ENCODE measurements at places on chromosomes 3 and 15.

GRCh38 chr3:81195478-81195877, 566.0 kb downstream of the GBE1 start:
- DNase-seq = no peak

DNA sequence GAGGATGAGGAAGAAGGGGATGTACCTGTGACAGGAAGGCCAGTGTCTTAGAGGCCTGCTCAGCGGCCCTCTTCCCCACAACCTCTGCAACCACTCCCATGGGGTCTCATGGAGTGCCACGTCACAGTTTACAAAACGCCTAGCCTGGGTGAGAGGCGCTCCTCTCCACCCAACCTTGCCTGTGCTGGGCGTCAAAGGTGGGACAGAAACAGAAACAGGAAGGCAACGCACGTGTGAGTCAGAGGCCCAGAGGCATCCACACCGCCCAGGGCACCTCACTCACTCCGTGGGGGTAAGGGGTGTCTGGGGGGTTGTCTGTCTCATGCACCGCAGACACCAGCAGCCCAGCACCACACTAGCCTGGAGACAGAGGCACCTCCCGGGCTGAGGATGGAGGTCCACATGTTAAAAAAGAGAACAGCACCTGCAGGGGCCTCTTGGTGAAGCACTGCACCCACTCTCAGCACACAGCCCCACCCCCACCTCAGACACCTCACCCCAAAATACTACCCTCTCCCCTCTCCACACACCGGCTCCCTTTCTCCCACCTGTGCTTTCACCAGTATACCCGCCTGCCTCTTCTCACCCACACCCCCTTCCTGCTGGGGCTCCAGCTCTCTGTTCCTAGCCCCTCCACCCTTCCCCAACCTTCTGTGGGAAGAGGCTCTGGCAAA, 4.7 kb upstream of the CALML4 start:
- no peak for DNase-seq

GRCh38 chr3:20145874-20146273, 40.1 kb downstream of the SGO1 start:
- no peak for DNase-seq

DNA sequence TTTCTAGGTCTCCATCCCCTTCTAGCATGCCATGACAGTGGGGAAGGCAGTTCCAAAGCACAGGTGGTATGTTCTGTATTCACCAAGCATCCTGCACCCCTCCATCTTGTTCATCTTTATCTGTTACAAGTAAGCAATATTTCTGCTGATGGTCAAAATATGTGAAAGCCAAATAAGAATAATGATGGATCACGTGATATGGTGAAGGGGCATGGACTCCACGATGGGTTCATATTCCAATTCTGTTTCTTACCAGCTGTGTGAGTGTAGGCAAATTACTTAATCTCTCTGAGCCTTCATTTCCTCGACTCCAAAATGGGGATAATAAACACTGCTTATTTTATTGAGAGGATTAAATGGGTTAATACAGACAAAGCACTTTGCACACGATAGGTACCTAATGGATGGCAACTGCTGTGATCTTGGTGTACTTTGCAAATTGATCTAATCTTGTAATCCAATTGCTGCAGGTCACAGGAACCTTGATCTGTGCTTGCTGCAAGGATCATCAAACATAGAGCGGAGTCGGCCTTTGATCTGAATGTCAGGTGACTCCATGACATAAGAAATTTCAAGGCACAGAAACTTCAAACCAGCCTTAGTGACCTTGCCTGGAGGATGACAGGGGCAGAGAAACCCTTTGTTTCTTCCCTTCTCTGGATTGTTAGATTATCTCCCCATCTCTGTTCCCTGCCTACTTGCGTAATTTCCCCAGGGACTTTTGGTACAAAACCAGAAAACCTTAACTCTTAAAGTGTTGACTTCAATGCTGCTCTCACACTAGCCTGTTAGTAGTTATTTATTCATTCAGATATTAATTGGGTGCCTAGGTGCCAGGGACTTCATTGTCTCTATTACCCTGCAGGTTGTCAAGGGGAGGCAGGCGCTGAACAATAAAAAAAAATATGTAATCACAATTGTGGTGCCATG, 25.8 kb downstream of the SIAH2 start:
- DNase-seq = no peak

- no peak for DNase-seq
Observed at GRCh38 chr3:40192628-40193027, 116.9 kb upstream of the EIF1B start.

DNA sequence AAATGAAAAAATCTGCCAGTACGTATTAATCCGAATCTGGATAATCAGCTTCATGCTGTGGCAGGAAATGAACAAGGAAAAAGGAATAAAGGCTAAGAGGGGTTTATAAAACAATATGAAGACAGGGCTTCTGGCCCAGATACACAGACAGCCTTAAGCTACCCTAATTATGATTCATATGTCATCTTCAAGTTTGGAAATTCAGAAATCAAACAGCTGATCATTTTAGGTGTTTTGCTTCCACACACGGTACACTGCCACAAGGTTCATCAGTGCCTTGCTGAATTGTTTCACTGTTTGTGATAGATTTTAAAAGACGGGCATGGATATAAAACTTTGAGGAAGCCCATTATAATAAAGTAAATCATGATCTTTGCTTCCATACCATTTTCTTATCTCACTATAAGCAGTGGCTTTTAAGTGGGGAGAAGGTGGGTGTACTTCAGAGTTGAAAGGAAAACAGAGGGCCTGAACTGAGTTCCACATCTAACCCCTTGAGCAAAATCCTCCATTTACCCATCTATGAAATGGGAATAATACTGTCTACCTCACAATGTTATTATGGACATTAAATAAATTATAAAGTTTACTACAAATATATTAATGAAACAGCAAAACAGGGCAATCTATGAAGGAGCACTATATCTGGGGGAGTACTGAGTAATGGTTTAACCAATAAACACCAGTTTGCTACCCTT, 15.7 kb downstream of the GTPBP8 start:
- no peak for DNase-seq

- no peak for DNase-seq
Observed at GRCh38 chr3:152964911-152965609, 130.1 kb downstream of the P2RY1 start.

GRCh38 chr3:140636406-140637138, 41.3 kb upstream of the TRIM42 start:
- no peak for DNase-seq

DNA sequence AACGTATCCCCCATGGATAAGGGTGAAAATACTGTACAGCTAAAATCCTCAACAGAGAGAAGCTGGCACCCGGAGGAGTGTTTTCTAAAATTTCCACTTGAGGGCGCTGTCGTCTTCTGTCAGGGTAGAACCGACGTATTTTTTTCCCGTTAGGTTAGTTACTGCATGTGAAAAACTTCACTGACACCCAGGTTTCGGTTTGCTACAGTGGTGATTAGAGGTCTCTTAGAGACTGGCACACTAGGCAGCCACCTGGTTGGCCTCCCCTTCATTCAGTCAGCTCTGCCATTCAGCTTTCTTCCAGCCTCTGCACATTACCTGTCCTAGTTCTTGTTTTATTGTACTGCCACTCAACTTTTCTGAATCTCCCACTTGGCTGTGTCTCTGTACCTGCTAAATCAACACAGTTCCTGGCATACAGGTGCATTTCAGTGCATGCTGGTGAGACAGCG, 18.4 kb downstream of the CCK start:
- peak; percentile 56 for DNase-seq

- DNase-seq = peak; percentile 81
Observed at GRCh38 chr15:59591356-59591755, 20.2 kb upstream of the GCNT3 start.

DNA sequence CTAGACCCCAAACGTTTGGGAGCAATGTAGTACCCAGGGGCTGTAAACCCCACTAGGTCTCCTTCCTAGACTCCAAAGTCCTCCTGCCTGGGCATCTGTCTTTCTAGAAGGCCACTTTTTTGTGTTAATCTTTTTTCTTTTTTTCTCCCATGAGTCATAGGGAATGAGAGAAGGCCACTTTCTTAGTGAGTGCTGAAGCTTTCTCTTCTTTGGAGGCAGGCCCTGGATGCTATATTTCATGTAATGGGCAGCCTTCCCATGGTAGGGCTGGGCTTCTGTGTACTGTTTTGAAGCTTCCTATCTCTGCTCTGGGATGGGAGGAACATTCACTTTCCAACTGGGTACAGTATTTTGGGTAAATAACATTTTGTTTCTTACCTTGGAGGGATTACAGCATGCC, 15.2 kb upstream of the RTP2 start:
- no peak for DNase-seq

DNA sequence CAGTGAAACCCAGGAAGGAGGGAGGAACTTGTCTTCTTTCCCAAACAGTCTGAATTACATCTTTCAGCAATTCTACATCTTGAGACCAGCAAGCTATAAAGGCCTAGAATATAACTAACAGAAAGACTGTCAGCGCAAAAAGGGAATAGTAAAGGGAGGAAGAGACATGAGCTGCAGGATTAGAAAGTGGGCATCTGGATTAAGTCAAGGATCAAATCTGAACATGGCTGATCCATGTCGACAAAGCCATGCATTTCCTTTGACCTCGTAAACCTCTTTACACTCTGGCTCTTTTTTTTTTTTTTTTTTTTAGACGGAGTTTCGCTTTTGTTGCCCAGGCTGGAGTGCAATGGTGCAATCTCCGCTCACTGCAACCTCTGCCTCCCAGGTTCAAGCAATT, 35.4 kb upstream of the KCNMB3 start:
- no peak for DNase-seq

DNA sequence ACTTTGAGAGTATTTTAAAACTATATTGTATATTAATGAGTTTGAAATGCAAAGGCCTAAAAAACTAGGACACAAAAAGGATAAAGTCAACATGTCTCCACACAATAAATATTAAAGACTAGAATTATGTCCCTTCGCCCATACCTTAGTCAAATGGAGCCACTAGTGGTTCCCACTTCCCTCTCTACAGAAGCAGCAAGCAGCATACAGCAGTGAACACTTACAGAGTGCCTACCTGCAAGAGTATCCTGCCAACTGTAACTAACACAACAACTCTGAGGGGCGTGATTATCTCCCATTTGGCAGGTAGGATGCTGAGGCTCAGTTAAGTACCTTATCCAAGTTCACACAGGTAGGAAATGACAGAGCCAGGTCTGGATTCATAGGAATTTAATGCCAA, 17.2 kb downstream of the DYNC1LI1 start:
- no peak for DNase-seq

DNA sequence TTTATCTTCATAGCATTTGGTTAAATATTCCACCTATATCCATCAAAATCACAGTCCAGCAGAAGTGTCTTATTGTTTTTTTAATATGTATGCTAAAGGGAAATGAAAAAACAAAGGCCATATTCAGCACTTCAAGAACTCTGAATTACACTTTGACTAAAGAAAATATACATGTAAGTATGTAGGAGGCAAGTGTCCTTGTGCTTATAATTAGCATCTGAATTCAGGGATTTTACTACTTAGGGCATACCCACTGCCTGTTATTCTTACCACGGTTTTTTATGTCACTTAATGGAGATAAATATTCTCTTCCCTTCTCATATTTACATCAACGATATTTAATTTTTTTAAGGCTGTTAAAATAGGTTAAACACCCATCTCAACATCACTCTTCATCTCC, 117.3 kb downstream of the TBC1D5 start:
- no peak for DNase-seq

DNA sequence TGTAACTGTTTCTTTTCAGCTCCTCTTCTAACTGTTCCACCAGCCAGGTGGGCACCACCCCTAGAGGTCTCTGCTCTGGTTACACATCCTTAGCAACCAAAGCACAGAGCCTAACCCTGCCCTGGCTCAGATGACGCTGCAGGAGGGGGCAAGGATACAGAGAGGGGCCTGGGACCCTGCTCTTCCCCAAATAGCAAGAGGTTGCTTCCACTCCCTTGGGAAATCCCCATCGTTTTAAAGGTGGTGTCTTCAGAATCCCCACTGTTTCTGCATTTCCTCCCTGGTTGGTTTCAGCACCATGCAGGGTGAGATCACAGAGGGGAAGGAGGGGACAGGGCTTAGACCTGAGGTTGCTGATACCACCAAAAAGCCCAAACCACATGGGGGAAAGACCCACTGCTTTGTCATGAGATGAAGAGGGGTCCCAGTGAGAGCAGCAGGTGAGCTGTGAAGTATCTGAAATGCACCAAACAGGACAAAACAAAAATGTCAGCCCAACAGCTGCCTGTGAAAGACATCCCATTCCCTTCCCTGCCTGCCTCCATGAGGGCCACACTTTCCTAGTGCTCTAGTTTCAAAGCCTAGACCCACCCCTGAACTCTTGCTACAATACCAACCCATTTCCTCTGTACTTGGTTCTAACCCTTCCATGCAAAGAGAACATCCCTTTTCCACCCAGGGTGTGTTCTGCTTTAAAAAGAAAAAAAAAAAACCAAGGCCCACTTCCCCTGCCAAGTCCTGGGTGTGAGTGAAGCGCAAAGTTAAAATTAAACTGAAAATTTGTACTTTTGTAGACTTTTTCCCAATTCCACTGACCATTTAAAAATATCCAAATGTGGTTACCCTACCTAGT, 29.0 kb downstream of the ANP32A start:
- DNase-seq = peak; percentile 32

GRCh38 chr15:82812994-82813393, 3.6 kb downstream of the WHAMM start:
- peak; percentile 1 for DNase-seq

DNA sequence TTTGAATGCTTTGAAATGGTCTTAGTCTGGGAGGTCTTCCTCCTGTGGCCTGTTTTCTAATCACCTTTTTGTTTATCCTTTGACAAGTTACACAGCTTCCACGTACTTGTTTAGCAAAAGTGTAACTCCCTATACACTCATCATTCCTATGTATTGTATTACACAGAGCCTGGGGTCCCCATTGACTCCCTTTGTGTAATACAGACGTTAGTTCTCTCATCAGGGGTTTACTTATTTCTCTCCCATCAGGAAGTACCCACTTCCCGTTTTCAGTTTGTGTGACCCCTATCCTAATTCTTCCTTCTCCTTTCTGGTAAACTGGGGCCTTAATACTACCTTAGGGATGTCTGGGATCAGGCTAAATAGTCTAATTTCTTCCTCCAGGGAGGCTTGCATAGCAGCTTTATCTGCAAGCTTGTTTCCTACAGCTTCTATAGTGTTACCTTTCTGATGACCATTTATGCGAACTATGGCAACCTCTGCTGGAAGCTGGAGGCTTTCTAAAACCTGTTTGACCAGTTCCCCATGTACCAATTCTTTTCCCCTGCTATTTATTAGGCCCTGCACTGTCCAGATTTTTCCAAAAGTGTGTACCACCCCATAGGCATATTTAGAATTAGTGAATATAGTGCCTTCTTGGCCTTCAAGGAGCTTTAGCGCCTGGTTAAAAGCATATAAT, 22.4 kb downstream of the ARL8B start:
- DNase-seq = no peak

- no peak for DNase-seq
Observed at GRCh38 chr3:128098234-128098633, 25.4 kb downstream of the RUVBL1 start.

DNA sequence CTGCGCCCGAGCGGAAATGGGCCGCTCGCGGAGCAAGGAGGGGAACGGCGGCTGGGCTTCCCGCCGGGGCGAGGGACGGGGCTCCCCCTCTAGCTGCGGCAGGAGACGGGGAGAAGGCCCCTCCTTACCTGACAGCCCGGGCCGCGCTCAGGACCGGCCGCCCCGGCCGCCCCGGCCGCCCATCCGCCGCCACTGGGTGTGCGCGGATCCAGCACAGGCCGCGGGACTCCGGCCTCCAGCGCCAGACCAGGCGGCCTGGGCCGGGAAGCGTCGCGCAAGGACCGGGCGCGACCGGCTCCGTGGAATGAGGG, 296 bp downstream of the TPRA1 start:
- DNase-seq = no peak

Measured in NCI-H69 (cell line).